ENCODE measurements at places on chromosomes 4 and X. TPM values are rescaled to one million over a fixed set of nuclear protein-coding genes. Genes with fewer than 3 reads are reported as not detected.

Gene MAGEA2
- polyA plus RNA-seq, result not detected

Gene SPACA5
- not detected for polyA plus RNA-seq

Gene GNPDA2
- polyA plus RNA-seq, result 22.7 TPM

Gene SHROOM3
- 16.6 TPM for polyA plus RNA-seq

Measured in urinary bladder (tissue), 4 donors.